ENCODE measurements at places on chromosomes 7 and 10.

DNA sequence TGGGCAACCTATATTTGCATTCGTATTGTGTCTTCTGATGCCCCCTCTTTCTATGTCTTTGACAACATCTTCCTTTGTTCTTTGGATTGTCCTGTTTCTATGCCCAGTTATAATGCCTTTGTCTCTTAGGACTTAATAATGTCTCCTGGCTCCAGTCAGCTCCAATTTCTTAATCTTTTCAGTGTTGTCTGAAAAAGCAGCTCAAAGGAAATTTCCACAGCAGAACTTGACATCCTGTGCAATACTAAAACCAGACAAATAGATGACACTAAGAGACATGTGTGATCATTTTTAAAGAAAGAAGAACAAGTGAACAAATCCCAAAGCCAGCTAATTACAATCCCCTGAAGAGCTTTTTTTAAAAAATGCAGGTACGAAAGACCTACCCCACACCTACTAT, 47.7 kb upstream of the RNF148 start:
- DNase-seq = no peak

- DNase-seq = no peak
Measured at GRCh38 chr7:84043661-84044191, 150.9 kb downstream of the SEMA3A start.

GRCh38 chr7:128437426-128438332, 18.0 kb upstream of the HILPDA start:
- no peak for DNase-seq

DNA sequence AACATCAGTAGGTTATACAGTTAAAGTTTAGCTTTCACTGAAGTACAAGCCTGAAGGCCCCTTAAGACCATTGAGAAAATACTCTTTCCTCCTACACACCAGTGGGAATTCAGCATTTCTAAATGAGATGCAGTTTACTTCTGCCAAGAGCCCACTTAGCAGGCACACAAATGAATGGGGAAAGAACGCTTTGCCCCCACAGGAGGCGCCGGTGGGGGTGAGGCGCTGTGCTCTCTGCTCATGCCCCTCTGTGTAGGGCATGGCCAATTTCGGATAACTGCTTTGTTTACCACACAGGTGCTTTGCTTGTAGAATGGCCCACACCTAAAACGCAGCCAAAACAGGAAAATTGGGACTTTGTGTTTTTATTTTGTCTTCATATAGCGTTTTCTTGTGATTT, 15.9 kb upstream of the LAT2 start:
- DNase-seq = no peak

DNA sequence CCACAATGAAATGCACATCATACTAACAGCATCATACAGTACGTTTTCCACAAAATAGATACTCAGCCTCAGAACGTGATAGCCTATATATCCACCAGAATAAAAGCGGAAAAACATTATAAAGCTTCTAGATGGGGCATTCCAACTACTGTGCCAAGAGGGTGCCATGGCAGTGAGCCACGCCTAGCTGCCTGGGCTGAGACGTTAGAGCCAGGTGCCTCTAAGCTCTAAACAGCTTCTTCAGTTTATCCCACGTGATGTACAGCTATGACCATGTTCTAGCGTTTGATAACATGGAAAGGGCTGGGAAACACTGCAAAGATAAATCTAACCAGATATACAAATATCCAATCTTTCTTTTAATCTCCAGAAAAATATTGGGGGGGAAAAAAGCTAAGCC, 17.8 kb downstream of the USP6NL start:
- no peak for DNase-seq

DNA sequence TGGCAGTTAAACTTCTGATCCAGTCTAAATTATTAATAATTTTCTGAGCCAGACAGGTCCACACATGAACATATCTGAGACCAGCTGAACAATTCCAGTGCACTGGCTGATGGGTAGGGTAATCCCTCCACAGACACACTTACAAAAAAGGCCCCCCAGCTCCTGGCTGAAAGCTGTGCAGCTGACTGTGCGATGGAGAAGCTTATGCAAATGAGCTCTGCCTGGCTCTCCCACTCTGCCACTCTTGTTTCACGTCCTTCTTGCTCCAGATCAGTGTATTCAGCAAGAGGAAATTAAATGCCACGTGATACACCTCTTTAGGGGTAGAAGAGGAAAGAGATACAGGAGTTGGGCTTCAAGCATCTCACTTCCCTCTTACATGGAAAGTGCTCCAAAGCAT, 76.4 kb upstream of the FEZF1 start:
- no peak for DNase-seq

- DNase-seq = no peak
Measured at GRCh38 chr7:44650772-44651171, 44.3 kb downstream of the OGDH start.

DNA sequence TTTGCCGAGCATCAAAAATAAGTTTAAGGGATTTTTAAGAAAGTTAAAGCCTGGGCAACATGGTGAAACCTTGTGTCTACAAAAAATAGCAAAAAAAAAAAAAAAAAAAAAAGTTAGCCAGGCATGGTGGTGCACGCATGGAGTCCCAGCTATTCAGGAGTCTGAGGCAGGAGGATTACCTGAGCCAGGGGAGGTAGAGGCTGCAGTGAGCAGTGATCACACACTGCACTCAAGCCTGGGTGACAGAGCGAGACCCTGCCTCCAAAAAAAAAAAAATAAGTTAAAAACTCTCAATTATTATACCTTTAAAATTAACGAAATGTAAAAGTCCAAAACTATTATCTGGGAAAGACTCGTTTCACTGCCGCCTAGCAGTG, 35.0 kb upstream of the DAGLB start:
- no peak for DNase-seq

DNA sequence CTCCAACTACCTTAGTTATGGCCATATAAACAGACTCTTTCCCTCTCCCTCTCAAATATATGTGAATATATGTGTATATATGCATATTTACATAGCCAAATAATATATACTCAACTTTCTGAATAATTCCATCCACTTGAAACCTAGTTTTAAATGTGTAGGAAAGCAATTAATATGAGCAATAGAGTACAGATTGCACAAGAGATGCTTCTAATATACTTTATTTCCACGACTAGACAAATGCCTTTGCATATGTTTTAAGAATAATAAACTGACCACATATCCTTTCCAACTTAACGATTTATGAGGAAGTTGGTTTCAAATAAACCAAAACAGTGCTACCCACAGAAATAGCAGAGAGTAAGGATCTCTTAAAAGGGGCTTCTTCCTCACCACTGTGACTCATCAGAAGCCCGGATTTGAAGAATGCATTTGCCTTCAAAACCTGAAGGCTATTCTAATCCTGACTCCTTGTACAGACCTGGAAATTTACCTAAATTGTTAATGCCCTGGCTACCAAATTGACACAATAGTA, 266.3 kb downstream of the AHR start:
- no peak for DNase-seq

GRCh38 chr7:99669782-99670181, 10.0 kb downstream of the CYP3A5 start:
- DNase-seq = no peak

GRCh38 chr7:106553446-106553836, 107.5 kb downstream of the CCDC71L start:
- DNase-seq = no peak

DNA sequence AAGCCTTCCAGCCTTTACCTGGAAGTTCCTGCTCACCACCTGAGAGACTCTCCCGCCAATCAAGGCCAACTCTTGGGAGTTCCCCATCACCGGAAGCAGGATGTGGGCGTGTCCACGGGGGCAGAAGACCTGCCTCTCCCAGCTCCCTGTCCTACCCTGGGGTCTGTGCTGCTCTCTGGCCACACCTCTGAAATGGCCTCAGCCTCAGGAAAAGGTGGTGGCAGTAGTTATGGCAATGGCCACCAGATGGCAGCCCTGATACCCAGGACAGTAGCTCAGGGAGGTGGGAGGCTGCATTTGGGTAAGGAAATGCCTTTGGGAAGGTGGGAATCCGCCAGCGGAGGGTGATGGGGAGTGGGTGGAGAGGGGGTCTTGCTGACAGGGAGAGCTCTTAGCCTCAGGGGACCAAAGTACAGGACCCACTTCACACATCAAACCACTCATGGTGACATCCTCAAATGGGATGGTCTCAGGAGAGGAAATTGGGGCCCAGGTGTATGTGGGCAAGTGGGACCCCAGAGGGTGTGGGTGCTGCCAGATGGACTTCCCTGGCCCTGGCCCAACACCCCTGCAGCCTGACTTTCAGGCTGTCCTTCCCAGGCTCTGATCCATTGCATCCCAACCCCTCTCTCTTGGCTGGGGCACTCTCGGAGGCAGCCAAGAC, 33.9 kb downstream of the KAZALD1 start:
- peak; percentile 79 for DNase-seq

- peak; percentile 20 for DNase-seq
Measured at GRCh38 chr10:5890452-5890915, 441 bp downstream of the FBH1 start.

DNA sequence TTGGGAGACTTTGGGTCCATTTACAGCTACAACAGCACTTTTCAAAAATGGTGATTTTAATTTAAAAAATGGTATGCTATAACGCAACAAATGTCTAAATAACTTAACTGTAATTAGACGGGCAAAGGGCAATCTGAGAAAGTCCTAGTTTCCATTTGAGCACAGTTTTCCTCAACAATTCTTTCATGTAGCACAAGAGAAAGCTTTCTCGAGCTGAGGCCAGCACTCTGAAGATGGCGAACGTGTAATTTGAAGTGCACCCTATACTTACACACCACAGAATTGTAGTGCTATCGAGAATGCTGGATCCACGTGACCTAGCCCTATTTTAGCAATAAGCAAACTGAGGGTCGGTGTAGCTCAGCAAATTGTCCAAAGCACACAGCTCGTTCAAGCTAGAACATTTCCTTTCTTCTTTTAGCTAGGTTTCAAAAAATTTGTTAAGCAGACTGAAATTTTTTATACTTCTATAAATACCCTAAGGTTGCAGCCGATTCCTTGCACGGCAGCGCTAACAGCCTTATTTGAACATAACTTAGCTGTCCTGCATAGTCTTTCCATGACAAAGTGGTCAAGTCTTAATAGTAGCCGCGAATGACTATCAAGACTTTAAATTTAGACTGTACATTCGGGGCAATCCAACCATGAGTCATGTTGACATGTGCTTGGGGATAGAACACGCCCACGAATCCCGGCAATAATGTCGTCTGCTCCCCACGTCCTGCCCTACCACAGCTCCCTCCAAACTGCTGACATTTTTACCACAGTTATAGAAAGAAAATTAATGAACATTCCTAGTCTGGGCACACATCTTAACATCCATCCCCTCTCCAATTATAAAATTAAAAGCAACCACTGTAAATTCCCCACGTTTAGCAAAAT, 10.0 kb downstream of the KLF6 start:
- no peak for DNase-seq

- no peak for DNase-seq
Measured at GRCh38 chr10:53406532-53406931, 633.9 kb upstream of the MBL2 start.

GRCh38 chr7:28986028-28986764, 28.1 kb upstream of the TRIL start:
- DNase-seq = no peak

DNA sequence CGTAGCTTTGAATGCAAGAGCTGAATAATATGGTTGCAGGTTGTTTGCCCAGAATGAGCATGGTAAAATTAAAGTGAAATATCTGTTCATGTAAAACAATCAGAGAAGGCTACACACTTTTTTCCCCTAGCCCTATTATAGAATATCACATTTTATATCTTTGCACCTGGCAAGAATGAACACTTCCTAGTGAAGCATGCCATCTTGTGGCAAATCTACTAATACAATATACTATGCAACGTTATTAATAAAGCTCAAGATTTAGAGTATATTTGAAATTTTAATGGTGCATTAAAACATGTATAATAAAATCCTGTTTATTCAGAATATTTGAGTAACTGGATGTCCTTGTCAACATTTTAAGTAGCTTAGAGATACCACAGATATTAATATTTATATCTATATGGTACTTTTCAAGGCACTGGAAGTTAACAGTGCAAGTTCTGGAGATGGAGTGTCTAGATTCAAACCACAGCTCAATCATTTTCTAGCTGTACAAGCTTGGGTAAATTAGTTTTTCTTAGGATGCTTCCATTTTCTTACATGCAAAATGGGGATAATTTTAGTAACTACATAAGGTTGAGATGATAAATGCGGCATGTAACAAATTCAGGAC, 643.1 kb upstream of the SEMA3D start:
- DNase-seq = no peak

DNA sequence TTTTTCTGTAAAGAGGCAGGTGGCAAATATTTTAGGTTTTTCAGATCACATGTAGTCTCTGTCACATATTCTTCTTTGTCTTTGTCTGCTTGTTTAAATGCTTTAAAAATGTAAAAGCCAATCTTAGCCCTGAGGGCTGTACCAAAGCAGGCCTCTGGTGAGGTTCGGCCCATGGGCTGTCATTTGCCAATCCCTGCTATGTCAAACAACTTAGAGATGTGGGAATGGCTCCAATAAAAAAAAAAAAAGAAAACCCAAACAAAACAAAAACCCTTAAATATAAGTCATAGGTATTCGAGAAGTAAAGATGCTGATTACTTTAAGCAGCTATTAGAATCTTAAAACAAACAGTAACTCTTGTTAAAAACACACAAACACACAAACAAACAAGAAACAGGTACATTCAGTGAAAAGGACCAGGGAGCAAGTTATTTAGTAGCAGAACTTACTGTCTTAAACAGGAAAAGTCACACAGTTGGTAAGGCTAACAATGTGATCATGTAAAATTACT, 61.4 kb upstream of the NAMPT start:
- DNase-seq = no peak

GRCh38 chr10:33129996-33130386, 172.0 kb upstream of the ITGB1 start:
- DNase-seq = no peak

GRCh38 chr7:107322015-107322414, 147.8 kb upstream of the GPR22 start:
- no peak for DNase-seq

- no peak for DNase-seq
Measured at GRCh38 chr7:18434171-18434570, 61.4 kb upstream of the HDAC9 start.

- no peak for DNase-seq
Measured at GRCh38 chr10:118595598-118596425, at the start of gene PRLHR. Gene PRLHR (minus strand): TSS chr10:118595648. CDS start chr10:118595244, 404 bp downstream.

- DNase-seq = no peak
Measured at GRCh38 chr10:67923551-67923950, 39.1 kb downstream of the SIRT1 start.

DNA sequence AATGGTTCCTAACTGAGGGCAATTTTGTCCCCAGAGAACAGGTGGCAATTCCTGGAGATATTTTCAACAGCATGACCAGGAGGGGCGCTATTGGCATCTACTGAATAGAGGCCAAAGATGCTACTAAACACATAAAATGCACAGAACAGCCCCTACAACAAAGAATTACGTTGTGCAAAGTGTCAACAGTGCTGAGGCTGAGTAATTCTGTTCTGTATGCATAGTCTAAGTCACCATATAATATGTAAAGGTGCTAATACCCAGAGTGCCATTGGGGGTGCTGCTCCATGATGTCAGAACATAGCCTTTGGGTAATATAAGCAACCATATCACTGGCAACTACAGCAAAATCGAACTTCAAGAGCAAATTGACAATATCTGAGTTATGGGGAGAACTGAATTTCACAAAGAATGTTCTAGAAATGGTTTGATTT, 213.3 kb upstream of the PHYHIPL start:
- DNase-seq = no peak

GRCh38 chr7:43004082-43004481, 71.9 kb downstream of the MRPL32 start:
- DNase-seq = peak; percentile 7
